ENCODE measurements at places on chromosomes 6 and 20.

- no peak for DNase-seq
These were observed 95.6 kb downstream of the CDYL start for GRCh38 chr6:4871825-4872224.

- no peak for DNase-seq
These were observed 12.9 kb upstream of the ZNF391 start for GRCh38 chr6:27375613-27376079.

- no peak for DNase-seq
These were observed 91.7 kb upstream of the IYD start for GRCh38 chr6:150276937-150277742.

DNA sequence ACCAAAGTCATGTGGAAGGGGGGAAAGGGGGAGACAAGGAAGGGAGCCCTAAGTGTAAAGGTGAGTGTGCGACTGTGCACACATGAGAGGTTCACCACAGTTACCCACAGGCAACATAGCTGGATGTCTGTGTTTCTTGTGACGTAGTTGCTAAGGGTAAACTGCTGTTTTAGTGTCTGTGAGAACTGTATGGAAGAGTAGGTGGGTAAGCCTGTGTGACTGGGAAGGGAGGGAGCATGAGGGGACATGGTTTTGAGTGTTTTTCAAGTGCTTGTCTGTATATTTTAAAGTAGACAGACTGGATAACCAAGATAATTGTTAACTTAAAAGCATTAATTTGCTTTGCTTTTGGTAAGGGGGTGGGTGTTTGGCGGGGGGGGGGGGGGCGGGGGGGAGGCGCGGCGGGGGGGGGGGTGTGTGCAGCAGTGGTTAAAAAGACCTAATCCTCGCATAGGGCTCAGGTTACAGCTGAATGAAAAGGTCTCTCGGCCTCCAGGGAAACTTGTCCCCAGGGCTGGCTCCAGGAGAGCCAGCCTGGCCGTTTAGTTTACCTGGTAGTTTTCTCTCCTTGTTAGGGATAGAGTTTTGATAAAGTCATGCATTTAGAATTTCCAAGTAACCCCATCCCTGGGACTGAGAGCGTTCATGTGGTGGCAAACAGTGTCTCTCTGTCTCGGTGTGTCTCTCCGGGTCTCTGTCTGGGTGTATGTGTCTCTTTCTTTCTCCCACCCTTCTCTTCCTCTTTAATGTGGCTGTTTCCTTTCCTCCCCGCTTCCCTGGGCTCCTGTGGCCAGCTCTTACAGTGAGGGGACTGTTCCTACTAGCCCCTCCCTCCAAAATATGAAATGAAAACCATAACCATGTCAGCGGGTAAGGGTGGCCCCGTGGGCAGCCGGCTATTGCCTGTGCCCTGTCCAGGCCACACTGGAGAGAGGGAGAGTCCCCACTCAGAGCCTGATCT lies 3.4 kb downstream of the SCUBE3 start:
- DNase-seq: no peak

DNA sequence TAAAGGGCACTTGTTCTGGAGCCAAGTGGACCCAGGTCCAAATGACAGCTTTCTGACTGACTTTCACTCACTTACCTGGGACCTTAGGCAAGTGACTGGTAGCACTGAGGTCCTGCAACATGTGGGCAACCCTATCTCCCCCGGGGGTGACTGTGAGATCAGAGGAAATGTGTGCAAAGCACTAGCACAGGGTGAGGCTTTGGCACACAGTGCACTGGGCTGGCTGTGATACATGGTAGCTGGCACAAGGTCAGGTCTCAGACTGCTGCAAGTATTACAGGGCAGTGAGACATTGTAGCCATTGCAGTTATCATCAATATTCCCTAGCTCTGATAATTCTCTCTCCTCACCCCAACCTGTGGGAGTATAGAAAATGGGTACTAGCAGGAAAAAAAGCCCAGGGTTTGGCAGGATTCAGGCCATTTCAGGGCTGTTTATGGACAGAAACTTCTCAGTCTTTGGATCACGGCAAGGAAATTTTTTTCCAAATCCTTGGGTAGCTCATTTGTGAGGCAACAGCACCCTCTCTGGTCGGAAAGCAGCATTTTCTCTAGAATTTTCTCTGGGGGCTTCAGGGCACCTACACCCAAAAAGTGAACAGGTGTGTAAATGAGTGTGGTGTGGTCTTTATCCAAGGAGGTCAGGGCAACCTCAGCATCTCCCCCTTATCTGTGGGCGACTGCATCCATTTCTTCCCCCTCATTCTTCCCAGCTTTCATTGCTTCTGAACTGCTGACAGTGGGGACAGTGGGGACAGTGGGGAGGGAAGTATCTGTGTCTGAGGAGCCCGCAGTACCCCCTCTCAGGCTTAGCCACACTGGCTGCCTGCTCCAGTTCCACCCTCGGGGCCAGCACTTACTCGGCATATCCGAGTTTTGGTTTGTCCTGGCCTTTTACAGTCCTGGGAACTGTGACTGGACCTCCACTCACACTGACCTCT lies 148.7 kb upstream of the PHACTR3 start:
- DNase-seq: peak; percentile 28

GRCh38 chr6:159093609-159094443 lies 49.0 kb upstream of the TAGAP start:
- DNase-seq: no peak

GRCh38 chr6:48027704-48028435 lies 83.1 kb downstream of the PTCHD4 start:
- no peak for DNase-seq

DNA sequence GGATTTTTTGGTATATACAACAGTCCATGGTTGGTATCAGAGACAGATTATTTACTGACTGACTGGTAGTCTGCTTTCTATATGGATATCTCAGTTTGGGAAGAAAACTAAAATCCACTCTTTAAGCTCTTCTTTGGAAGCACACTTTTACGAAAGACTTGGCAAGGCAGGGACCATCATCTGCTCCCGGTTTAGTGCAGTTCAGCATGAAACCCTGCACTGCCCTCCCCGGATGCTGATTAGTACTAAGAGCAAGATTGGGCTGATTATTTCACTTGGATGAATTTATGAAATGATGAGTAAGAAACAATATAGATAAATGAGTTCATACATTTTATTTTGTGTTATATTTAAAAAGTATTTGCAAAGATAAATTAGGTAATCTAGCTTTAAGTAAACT lies 56.3 kb downstream of the RGS17 start:
- no peak for DNase-seq

Measured in NCI-H446 treated with DMSO at 0.1 percent for 48 hours (cell line).